A172 (cell line): ENCODE measurements at places on chromosomes 3 and 15.

- DNase-seq, result no peak
Observed at GRCh38 chr15:44775953-44776352, 39.6 kb downstream of the TRIM69 start.

DNA sequence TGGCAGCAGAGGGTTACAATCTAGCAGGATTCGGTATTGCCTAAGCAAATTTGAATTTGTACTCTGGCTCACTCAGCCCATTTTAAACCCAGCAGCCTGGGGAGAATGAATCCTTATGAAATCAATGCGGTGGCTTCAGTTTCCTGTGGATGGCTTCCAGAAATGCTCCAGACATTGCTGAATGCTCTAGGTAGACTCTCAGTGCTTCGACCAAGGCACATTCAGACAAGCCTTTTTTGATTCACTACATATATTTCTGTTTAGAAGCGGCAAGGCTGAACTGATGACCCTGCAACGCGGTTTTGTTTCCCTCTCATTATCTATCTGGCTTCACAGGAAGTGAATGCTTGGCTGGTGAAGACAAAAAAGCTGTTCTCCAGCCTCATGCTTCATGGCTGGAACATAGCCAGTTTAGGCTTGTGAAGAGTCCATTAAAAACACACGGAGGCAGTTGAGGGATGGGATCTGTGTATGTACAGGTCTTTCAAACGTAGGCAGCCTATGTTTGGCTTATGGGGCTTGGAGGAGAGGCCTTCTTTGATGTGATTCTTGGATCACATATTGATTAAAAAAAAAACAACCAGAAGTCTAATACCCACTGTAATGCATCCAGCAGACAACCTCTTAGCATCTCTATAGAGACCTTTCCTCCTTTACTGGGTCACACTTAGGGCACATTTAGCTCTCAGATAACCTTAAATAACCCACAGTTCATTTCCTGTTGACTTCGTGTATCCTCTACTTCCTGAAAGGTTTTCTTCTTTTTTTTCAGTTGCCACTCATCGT, 400.2 kb upstream of the TBL1XR1 start:
- DNase-seq, result peak; percentile 33

- DNase-seq, result no peak
Observed at GRCh38 chr3:79960594-79960993, 192.8 kb upstream of the ROBO1 start.

- DNase-seq, result no peak
Observed at GRCh38 chr3:25784971-25785370, 1.7 kb upstream of the NGLY1 start.

GRCh38 chr15:74815121-74815934, 2.7 kb downstream of the LMAN1L start:
- DNase-seq, result no peak

DNA sequence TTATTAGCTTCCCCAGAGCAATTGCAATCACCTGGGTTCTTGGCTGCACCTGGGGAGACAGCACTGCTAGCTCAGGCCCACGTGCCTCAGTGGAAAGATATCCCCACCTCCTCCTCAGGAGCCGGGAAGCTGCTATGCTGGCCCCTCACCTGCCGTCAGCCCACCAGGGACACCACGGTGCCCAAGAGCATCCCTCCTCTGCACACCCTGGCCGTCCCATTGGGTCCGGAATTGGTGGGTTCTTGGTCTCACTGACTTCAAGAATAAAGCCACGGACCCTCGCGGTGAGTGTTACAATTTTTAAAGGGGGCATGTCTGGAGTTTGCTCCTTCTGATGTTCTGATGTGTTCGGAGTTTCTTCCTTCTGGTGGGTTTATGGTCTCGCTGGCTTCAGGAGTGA, 72.3 kb upstream of the MEF2A start:
- no peak for DNase-seq

DNA sequence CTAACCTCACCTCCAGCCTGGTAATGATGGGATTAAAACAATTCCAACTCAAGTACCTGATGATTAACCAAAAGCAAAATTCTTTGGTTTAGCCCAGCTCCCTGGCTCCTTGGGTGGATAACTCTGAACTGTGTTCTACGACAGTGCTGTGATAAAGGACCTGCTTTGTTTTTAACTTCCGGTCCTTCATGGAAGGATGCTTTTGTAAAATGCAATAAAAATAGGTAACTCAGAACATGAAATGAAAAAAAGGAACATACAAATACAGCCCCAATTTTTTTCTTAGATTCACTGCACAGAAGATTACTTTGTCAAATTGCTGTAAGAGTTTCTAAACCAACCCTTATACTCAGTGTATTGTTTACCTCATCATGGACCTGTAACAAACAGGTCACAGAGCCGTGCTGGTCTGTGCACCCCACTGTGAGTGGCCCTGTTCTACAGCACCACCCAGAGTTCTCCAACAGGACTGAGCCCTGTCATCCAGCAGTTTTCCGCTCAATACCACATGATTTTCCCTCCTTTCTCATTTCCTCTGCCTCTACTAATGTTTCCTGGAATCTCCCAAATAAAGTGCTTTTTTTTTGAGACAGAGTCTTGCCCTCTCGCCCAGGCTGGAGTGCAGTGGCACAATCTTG, 4.9 kb upstream of the PCYT1A start:
- DNase-seq, result no peak

DNA sequence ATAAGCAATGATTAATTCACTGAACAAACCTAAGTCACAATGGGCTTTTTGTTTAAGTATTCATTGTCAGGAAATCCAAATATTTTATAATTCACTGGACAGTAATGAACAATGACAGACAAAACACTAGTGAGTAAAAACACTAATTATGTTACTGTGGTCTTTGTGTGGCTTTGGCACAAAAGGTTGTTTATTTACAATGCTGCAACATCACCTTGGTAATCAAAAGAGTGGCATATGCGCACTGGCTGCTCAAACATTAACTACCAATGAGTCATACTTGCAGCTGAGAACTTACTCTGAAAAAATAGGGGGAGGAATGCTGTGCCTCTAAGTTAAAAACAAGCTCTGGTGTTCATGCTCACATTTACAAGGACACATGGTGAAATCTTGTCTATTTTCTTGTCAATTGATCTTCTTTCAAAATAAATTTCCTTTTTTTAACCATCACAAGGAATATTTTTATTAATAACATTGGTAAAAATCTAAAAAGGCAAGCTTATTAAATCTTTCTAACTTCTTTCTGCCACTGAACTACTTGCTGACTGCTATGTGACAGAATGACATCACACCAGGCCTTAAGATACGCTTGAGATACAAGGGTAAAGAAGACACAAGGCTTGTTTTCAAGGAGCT, 85.2 kb upstream of the PPIB start:
- peak; percentile 79 for DNase-seq

- no peak for DNase-seq
Observed at GRCh38 chr15:31511707-31512310, 185.2 kb downstream of the KLF13 start.

DNA sequence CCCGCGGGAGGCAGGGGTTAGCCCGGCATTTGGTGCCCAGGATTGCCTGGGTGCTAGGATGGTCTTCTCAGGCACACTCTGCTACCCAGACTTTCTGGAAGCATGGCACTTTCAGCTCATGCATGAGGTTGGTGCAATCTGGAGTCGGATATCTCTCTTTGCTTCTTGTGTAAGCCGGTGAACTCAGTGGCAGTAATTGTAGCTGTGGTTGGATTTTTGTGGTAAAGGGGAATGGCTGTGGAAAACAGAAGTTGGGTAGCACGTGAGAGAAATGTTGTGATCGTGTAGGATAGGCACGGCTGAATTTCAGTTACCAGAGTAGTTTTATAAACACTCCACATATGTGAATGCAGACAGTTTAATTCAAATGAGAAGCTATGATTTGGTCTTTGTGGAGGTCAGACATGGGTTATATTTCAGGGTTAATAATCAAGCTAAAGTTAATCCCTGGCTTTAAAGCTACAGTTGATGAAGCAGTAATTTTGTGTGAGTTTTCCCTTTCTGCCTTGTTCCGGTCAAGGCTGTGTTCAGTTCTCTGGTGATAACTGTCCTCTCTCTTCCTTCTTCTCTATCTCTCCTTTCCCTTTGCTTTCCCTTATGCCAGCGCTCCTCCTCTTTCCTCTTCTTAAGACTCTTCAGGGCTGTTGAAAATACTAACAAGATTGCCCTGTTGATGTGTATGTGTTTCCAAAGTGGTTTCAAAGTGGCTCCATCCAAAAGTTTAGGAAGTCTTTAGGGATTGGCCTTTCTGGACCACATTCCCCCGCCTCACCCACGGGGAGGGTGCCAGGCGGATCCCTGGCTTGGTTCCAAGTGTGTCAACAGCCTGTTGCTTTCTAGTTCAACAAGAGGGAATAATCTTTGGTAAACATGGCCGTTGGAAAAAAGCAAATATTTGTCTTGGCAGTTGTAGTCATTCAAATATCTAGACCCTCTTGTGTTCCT, 404.6 kb upstream of the C2CD4B start:
- DNase-seq, result no peak

DNA sequence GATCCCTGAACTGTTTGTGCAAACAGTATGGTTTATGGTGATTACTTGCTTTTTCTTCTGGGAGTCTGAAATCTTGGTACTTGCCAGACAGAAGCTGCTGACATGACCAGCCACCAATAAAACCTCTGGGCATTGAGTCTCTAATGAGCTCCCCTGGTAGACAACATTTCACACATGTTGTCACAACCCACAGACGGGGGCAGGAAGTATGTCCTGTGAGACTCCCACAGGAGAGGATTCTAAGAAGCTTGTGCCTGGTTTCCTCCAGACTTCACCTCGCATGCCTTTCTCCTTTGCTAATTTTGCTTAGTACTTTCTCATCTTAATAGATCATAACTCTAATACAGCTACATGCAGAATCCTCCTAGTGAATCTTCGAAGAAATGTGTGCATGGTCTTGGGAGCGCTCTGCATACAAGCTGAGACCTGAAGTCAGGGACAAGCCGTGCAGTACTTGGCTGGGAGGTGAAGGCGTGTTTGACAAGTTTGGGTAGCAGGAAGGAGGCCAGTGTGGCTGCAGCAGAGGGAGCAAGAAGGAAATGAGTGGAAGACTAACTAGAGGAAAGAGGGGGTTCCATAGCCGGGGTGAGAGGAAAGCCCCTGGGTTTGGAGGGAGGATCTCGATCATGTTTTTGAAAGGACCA, 49.0 kb downstream of the B3GNT5 start:
- no peak for DNase-seq

- peak; percentile 10 for DNase-seq
Observed at GRCh38 chr15:72306211-72306785, 13.7 kb downstream of the CELF6 start.

DNA sequence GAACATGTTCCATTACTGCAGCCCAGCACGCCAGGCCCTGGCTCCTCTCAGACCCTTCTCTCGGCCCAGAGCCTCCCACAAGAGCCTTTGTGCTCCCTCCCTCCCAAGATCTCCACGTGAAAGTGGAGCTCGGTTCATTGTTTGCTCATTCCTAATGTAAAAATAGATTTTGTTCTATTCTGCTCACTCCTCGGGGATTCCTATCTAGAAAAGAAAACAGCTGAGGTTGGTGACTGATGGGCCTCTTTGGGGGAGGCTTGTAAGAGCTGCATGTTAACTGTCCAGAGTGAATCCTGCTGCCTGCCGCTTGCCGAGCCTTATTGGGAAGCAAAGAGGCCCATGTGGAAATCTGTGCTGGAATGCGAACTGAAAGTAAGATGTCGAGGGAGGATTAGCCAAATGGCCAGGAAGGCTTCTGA, 267.1 kb downstream of the LRTM1 start:
- no peak for DNase-seq

DNA sequence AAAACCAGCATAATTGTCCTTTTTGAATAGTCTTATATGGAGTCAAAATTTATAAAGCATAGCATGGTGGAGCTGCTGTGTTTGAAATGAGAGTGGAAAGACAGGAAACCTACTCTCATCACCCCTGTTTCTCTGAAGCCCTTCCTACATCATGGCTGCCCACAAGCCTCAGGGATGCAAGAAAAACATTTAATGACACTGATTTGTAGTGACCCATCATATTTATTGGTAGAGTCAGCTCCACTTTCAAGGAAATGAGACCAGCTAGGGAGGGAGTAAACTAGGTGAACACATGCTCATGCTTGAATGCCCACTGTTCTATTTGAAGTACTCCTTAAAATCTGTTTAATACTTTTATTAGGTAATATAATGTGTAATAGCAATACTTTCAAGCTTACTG, 494.3 kb upstream of the KCNMB2 start:
- DNase-seq, result no peak

DNA sequence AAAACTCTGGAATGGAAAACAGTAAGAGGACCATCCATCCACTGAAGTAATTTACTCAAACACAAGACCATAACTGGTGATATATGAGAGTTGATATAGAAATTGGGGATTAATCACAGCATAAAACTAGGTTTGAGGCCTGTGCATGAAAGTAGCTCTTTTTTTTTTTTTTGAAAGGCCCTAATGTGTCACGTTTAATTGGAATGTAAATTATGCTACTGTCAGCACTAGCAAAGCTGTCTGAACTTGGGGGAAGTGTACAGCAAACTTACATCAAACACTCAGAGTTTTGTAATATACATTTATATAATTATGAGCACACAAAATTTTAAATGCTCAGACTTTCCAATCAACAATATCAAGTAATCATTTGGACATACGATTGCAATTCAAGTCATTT, 154.1 kb downstream of the GREM1 start:
- DNase-seq, result no peak
